K562 (cell line): ENCODE measurements at places on chromosomes 5 and 9. TPM values are rescaled to one million over a fixed set of nuclear protein-coding genes. Genes with fewer than 3 reads are reported as not detected.

Gene SPAG8
- total RNA-seq: 0.36 and 0.40 TPM in 2 replicates

DNA sequence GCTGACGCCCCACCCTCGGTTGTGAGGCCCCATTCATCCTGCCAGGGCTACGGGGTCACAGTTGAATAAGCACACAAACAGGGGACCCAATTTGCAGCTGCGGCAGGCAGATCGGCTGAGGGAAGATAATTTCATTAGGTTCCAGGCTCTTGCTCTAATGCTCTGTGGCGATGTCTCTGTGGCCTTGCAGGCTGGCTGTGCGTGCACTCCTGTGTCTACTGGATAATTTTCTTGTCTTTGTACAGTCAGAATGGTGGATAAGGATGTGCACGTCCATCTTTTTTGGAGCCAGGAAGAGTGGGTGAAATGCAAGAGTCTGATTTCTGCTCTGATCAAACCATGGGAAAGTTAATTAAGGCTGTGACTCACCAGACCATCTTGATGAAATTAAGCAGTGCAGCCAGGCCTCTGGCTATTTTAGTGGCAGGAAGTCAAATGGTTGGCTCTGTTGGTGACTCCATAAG lies 39.2 kb downstream of the NSG2 start:
- no peaks in the 10 kb centered on the region; the same call in 2 of the 3 replicates for H3K4me1 ChIP-seq
- no peak for DNase-seq
- no peak overlapping the region for H3K27ac ChIP-seq
- no peaks in the 10 kb centered on the region for H3K36me3 ChIP-seq

DNA sequence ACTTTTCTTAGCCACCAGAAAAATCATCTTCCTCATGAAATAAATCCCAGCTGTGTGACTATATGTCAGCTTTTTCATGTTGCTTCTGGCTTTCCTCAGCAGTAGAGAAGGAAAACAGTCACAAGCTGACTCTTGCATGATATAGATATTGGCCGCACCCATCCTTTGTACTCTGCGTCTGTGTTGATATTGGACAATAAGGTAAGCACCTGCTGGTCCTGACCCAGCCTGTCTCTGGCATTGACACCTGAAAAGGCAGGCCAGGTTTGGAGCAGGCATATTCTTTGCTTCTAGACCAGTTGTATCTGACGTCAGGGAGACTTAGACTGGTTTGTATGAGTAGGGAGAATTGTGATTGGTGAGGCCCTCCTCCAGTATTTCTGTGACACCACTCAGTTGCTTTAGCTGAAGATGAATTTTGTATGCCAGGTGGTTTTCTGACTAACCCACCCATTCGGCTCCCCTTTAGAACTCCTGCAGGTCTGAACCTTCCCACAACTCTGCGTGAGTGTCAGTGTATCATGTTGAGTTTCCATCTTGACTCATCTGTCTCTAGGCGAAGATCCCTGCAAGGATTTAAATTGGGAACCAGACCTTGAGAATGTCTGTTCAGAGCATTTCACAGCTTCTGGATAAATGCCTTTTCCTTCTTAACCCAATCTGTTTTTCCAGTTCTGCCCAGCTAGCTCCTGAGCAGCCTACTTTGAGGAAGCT lies 151.2 kb upstream of the RUSC2 start:
- no peak for DNase-seq
- peaks cover 5% of the 10 kb centered on the region; the same call in 1 of the 2 replicates for H3K4me1 ChIP-seq
- no peak overlapping the region for H3K27ac ChIP-seq

DNA sequence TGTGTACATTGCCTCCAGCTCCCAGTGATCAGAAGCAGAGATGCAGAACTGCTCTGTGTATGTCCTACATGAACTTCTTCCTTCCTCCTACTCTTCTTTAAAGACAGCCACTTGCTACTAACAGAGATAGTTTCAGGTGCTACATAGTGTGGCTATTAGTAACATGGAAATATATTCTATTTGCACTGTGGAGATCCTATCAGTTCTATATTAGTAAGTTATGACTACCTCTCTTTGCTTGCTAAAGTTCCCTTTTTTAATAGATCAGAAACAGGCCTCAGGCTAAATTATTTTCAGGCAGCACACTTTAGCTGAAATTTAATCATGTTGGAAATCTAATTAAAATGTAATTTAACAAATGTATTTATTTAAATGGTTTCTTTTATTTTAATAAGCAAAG lies 64.4 kb upstream of the TNFSF8 start:
- H3K4me1 ChIP-seq: no peaks in the 10 kb centered on the region
- DNase-seq: no peak
- H3K36me3 ChIP-seq: no peaks in the 10 kb centered on the region
- H3K27me3 ChIP-seq: no peaks in the 10 kb centered on the region
- H3K27ac ChIP-seq: no peak overlapping the region

- H3K4me1 ChIP-seq: no peaks in the 10 kb centered on the region
- no peak overlapping the region for H3K4me3 ChIP-seq
- no peaks in the 10 kb centered on the region for H3K36me3 ChIP-seq
- no peak overlapping the region for H3K27ac ChIP-seq
- DNase-seq: no peak
These were observed 105.0 kb upstream of the ALDH1B1 start for GRCh38 chr9:38287420-38287985.

- peaks cover 7% of the 10 kb centered on the region; the same call in 2 of the 3 replicates for H3K4me1 ChIP-seq
- peaks cover 24% of the 10 kb centered on the region; the same call in 2 of the 3 replicates for H3K27me3 ChIP-seq
- no peak for DNase-seq
- no peak overlapping the region for H3K4me3 ChIP-seq
- H3K27ac ChIP-seq: no peak overlapping the region
- no peaks in the 10 kb centered on the region for H3K36me3 ChIP-seq
These were observed 111.0 kb upstream of the PTCH1 start for GRCh38 chr9:95627802-95628201.

Gene PCA3
- total RNA-seq: not detected in 2 replicates

DNA sequence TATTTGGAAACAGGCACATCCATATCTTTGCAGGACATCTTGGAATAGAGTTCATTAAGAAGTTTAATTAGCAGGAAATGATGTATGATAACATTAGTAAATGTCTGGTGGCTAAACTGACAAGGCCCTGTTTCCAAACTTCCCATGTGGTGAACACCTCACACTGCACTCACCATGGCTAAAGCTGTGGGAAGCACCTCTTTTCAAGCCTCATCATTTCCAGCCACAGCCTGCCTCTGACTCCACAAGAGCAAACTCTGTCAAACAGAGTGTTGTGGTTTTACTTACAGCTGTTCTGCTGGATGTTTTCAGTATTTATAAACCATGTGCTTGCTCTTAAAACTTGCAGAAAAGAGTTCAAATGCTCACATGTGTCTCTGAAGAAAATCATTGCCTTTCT lies 14.9 kb upstream of the NDUFB6 start:
- no peak overlapping the region for H3K4me3 ChIP-seq
- H3K27ac ChIP-seq: no peak overlapping the region
- H3K27me3 ChIP-seq: no peaks in the 10 kb centered on the region; the same call in 1 of the 2 replicates

Gene PPP2R2B
- total RNA-seq: not detected in 2 replicates

Gene CCDC192
- total RNA-seq: not detected in 2 replicates

DNA sequence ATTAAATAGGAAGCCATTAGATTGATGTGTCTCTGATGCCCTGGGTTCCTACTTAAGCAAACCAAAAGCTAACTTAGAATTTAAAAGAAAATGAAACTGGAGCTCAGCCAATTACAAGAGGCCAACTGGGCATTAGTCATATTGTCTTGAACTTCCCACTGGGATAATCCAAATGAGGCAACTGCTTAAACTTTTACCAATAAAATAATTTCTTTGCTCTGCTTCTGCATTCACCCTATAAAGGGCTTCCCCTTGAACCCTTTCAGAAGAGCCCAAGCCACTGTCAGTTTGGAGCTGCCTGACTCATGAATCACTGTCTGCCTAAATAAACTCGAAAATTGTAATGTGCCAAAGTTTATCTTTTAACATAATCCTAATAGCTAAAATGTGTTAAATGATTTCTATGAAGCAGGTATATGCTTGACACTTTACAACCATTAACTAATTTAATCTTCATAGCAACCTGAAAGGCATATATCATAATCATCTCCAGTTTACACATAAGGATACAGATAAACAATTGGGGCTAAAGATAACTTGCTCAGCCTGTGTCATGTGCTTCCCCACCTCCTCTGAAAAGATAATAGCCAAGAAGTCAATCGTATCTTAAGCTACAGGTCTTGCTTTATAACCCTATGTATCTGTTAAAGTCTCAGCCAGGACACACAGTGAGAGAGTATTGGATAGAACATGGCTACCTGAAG lies 11.5 kb downstream of the GPR150 start:
- peaks cover 13% of the 10 kb centered on the region for H3K4me1 ChIP-seq
- H3K4me3 ChIP-seq: no peak overlapping the region

Gene IQGAP2
- 15.0 and 17.4 TPM in 2 replicates for total RNA-seq

DNA sequence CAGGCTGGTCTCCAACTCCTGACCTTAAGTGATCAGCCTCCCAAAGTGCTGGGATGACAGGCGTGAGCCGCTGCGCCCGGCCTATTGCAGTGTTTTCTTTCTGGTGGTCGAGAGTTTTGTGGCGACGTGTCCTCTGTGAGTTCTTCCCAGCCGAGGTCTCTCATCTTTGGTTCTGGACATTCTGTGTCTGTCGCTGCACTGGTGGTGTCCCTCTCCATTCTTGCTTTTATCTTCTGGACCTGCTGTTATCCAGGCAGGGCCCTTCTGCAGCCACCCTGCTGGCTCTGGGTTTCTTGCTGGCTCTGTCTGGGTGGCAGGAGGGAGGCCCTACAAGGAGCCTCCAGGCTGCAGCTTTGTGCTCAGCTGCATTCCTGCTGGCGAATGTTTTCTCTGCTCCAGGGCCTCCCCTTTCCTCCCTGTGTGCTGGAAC lies 49.1 kb upstream of the EXOC3 start:
- no peak overlapping the region for H3K4me3 ChIP-seq
- DNase-seq: no peak
- H3K36me3 ChIP-seq: no peaks in the 10 kb centered on the region
- H3K27ac ChIP-seq: no peak overlapping the region
- peaks cover 66% of the 10 kb centered on the region for H3K27me3 ChIP-seq

Gene INSL4
- not detected in 2 replicates for total RNA-seq

Gene CEL
- 3.0 and 4.0 TPM in 2 replicates for total RNA-seq

Gene CBY3
- total RNA-seq: not detected in 2 replicates

DNA sequence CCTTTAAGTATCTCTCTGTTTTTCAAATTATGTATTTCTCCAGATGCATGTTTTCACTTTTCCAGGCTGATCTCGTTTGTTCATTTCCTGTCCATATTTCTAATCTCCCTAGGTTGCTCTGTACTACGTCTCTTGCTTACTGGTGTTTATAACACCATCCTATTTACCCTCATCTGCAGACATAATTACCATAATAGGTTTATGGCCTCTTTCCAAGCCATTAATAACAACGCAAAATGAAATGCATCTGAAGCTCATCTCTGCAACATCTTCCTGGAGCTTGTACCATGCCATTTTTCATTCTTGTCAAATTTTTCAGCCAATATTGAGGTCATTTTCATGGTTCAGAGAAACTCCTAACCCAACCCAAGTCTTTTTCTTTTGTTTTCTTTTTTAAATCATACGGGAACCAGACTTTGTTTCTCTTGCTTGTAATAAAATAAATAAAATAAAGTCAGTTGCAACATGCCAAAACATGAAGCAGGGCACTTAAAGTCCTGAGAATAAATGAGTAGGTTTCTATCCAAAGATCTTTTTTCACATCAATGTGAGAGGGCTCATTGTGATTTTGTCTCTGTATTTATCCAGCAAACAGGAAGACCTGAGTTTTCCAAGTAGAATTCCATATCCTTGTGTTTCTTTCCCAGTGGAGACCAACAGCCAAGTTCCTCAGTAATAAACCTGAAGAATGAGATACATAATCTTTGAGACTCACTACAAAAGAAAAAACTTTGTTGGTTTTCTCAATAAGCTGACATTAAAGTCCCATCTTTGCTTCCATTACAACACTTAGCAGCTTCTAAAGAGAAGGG lies 37.0 kb downstream of the DPYSL3 start:
- no peaks in the 10 kb centered on the region for H3K27me3 ChIP-seq
- no peak overlapping the region for H3K27ac ChIP-seq
- no peak for DNase-seq
- no peaks in the 10 kb centered on the region for H3K36me3 ChIP-seq

GRCh38 chr5:76041863-76042262 lies 41.3 kb upstream of the SV2C start:
- no peaks in the 10 kb centered on the region for H3K27me3 ChIP-seq
- no peak for DNase-seq
- H3K4me1 ChIP-seq: no peaks in the 10 kb centered on the region
- no peaks in the 10 kb centered on the region for H3K36me3 ChIP-seq
- H3K27ac ChIP-seq: no peak overlapping the region

GRCh38 chr9:109512170-109512756 lies 14.2 kb upstream of the PTPN3 start:
- no peak for DNase-seq
- no peak overlapping the region for H3K27ac ChIP-seq
- no peaks in the 10 kb centered on the region for H3K36me3 ChIP-seq
- H3K4me1 ChIP-seq: no peaks in the 10 kb centered on the region

Gene PRXL2C
- total RNA-seq: 13.4 and 15.2 TPM in 2 replicates

Gene CDHR2
- total RNA-seq: 0.36 and 0.62 TPM in 2 replicates

GRCh38 chr5:13606051-13606450 lies 338.4 kb downstream of the DNAH5 start:
- no peak for DNase-seq
- H3K4me1 ChIP-seq: no peaks in the 10 kb centered on the region
- H3K4me3 ChIP-seq: no peak overlapping the region
- H3K27ac ChIP-seq: no peak overlapping the region
- no peaks in the 10 kb centered on the region for H3K36me3 ChIP-seq

Gene CATSPER3
- 0.34 and 0.49 TPM in 2 replicates for total RNA-seq

GRCh38 chr5:2353871-2354440 lies 397.5 kb downstream of the IRX2 start:
- DNase-seq: no peak
- no peak overlapping the region for H3K4me3 ChIP-seq
- no peaks in the 10 kb centered on the region for H3K4me1 ChIP-seq

Gene LVRN
- 2.9 and 4.1 TPM in 2 replicates for total RNA-seq

DNA sequence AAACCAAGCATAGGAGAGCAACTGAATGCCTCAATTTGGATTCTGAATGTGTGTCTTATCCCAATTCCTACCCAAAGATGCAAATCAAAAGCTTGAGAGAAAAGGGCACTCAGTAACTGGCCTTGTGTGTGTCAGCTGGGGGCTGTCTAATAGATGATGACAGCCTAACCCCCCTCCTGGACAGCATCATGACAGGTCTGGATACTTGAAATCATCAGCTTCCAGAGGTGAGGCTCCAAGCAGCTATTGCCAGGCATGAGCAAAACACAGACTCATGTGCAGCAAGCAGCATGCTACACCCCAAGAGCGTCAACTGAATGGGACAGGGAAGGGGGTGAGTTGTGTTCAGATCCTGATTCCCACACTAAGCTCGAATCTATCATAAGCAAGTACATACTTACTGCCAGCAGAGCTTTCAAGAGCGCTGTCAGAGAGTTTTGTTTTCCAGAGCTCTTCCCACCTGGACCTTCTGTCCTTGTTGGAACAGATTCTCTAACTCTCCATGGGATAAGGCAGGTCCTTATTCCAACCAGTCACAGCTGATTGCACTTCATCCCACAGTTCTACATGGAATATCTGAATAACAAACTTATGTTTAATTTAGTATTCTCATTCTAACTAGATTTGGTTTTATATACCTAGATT lies 467.5 kb downstream of the DTWD2 start:
- H3K4me1 ChIP-seq: no peaks in the 10 kb centered on the region
- H3K36me3 ChIP-seq: no peaks in the 10 kb centered on the region
- no peaks in the 10 kb centered on the region for H3K27me3 ChIP-seq

Gene FAM151B
- 0.22 TPM in 1 of 2 replicates, not detected in the other for total RNA-seq

GRCh38 chr5:133927300-133928180 lies 40.9 kb downstream of the C5orf15 start:
- H3K4me1 ChIP-seq: peaks cover 36% of the 10 kb centered on the region
- H3K36me3 ChIP-seq: no peaks in the 10 kb centered on the region
- no peaks in the 10 kb centered on the region for H3K27me3 ChIP-seq
- no peak overlapping the region for H3K27ac ChIP-seq
- no peak for DNase-seq
- no peak overlapping the region for H3K4me3 ChIP-seq

Gene PCDHA5
- not detected in 2 replicates for total RNA-seq

Gene CYLC2
- not detected in 2 replicates for total RNA-seq
